ENCODE measurements at places on chromosomes 12 and 14.

DNA sequence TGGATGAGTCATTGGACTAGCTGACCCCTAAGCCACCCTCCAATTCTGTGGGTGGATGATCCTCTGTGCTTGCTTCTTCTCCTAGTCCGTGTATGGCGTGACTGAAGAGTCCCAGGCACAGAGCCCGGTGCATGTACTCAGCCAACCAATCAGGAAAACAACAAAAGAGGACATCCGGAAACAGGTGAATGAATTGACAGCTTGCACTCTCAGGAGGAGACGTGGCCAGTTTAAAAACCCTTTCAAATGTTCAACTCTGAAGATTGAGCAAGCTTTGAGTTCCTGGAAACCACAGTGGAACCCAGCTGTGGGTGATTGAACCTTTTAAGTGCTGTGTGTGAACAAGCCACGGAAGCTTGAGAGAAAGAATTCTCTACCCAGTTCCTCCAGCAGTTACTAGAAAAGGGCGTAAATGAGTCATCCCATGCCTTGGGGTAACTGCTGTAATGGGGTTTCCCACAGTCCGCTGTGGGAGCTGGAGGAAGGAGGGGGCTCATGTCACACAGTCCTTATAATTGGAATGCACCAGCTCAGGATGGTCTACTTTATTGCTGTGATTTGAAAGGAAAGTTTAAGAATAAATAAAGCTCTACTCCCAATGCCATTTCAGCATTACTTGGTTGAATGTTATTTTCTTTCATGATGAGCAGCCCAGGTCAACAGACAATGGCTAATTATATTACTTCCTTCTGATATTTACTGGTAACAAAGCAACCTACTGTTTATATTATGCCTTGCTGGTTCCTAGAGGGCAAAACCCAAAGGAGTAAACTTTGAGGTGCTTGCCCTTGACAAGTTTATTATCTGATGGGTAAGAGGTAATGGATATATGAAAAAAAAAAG lies 417.0 kb downstream of the DPF3 start:
- no peak for DNase-seq

- DNase-seq, result no peak
Observed at GRCh38 chr14:74875941-74876913, at the start of gene PROX2. TSS of gene PROX2 (minus strand) at chr14:74876145. CDS start at chr14:74863834, 12,311 bp downstream.

DNA sequence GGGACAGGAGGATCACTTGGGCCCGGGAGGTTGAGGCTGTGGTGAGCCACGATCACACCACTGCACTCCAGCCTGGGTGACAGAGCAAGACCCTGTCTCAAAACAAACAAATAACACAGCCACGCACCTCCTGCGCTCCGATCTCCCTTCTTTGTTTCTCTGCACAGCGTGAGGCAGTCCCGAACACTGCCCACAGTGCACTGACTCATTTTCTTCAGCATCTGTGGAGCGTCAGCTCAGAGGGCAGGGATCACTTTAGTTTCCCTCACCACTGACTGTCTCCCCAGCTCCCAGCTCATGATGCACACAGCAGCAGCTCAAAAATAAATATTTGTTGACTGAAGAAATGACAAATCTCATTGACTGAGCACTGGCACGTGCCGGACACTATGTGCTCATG lies 883 bp upstream of the MYL2 start:
- no peak for DNase-seq

- no peak for DNase-seq
Observed at GRCh38 chr14:59254146-59254910, 65.9 kb downstream of the DAAM1 start.

- no peak for DNase-seq
Observed at GRCh38 chr12:68349921-68350606, 17.9 kb upstream of the MDM1 start.
